ENCODE measurements at places on chromosomes 5 and 9.

GRCh38 chr5:166980666-166981065 lies 1310.8 kb upstream of the WWC1 start:
- no peak overlapping the region for H3K4me3 ChIP-seq
- H3K36me3 ChIP-seq: no peaks in the 10 kb centered on the region
- DNase-seq: no peak
- peaks cover 21% of the 10 kb centered on the region for H3K27me3 ChIP-seq
- peaks cover 2% of the 10 kb centered on the region for H3K4me1 ChIP-seq

DNA sequence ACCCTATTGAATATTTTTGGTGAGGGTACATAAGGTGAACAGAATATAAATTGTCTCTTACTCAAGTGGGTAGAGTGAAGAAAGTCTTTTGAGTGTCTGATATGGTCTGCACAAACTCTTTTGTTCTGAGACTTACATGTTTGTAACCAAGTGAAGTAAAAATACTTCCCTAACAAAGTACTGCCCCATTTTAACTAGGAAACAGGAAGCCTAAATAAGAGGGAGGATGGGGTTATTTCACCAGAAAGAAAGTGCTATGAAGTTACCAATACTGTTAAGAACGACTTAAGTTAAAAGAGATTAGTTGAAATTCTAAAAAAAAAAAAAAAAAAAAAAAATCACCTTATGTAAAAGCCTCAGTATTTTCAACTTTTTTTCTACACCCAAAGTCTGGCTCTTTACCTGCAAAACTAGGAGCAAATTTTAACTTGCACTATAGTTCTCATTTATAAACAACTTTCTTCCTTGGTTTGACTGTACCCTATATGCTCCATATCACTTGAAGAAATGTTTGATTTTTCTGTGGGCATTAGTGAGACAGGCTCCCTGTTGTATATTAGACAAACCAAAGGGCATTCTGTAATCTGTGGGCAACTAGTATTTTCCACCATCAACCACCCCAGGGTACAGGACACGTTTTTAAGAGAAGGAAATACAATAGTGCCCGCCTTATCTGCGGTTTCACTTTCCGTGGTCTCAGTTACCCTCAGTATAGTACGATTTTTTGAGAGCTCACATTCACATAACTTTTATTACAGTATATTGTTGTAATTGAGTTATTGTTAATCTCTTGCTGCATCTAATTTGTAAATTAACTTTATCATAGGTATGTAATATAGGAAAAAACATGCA lies 127.7 kb downstream of the NR3C1 start:
- no peaks in the 10 kb centered on the region for H3K27me3 ChIP-seq
- DNase-seq: no peak
- H3K4me3 ChIP-seq: no peak overlapping the region
- peaks cover 10% of the 10 kb centered on the region for H3K36me3 ChIP-seq
- peaks cover 11% of the 10 kb centered on the region for H3K4me1 ChIP-seq

DNA sequence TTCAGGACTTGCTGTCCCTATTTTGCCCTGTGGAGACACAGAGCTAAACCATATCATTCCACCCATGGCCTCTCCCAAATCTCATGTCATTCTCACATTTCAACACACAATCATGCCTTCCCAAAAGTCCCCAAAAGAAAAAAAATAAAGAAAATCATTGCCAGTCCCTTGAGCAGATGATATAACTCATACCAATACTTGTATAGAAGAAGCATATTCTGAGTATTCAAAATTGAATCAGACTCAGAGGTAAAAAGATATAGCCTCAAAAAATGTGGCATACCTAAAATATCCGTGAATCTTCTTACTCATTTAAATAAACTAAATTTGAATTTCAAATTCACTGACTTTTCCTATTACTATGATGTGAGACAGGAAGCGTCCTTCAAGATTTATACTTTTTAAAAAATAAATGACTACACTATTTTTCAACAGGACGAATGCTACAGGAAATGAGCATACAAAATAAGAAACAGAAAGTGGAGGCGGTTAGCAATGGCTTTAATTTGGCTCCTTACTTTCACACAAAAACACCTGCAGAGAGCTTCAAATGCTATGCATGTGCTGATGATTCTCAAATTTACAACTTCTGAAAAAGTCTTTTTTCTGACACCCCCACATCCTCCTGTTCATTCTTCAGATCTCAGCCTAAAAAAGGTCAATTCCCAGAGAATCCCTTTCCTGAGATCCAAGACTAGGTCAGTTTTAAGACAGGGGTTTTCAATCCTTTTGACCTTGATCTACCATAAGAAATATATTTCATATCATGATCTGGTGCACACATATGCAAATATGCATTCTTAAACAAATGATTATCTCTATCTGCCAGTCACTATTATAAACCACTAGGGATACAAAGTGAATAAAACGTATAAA lies 39.6 kb upstream of the DMXL1 start:
- no peaks in the 10 kb centered on the region for H3K4me1 ChIP-seq
- H3K36me3 ChIP-seq: no peaks in the 10 kb centered on the region
- H3K4me3 ChIP-seq: no peak overlapping the region
- no peak for DNase-seq
- no peaks in the 10 kb centered on the region for H3K27me3 ChIP-seq

- H3K4me3 ChIP-seq: no peak overlapping the region
- no peaks in the 10 kb centered on the region for H3K4me1 ChIP-seq
- no peak overlapping the region for H3K27ac ChIP-seq
- DNase-seq: peak; percentile 40
- no peaks in the 10 kb centered on the region for H3K27me3 ChIP-seq
These were observed 25.5 kb downstream of the TCF7 start for GRCh38 chr5:134139891-134140469.

DNA sequence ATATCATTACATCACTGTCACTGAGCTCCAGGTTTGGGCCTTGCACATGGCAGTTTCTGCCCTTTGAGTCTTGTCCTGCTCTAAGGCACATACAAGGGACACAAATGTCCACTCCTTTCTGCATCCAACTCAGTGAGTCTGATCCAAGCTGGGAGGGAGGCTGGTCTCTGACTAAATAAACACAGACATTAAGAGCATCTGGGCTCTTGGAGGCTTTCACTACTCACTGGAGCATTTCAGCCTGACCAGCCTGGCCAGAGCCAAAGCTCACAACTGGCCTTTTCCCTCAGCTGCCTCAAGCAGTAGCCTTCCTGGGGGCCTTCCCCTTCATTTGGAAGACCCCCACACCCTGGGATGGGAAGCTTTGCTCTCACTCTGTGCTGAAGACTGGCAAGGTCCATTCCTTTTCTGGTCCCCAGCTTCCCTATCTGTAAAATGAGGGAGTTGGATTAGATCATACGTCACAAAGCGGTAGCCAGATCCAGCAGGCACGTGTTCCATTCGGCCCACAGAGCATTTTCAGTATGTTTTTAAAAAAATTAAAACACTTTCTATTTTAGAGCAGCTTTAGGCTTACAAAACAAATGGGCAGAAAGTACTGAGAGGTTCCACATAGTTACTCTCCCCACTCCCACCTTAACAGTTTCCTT lies 58.6 kb upstream of the XPA start:
- H3K4me3 ChIP-seq: no peak overlapping the region
- H3K4me1 ChIP-seq: no peaks in the 10 kb centered on the region
- H3K36me3 ChIP-seq: no peaks in the 10 kb centered on the region
- H3K27me3 ChIP-seq: peaks cover 51% of the 10 kb centered on the region
